ENCODE measurements at places on chromosomes 7 and 10.

- DNase-seq: peak; percentile 62
These were observed 21.6 kb upstream of the LIMK1 start for GRCh38 chr7:74061840-74062539.

- no peak for DNase-seq
These were observed 91.9 kb upstream of the PIK3CG start for GRCh38 chr7:106773228-106773627.

DNA sequence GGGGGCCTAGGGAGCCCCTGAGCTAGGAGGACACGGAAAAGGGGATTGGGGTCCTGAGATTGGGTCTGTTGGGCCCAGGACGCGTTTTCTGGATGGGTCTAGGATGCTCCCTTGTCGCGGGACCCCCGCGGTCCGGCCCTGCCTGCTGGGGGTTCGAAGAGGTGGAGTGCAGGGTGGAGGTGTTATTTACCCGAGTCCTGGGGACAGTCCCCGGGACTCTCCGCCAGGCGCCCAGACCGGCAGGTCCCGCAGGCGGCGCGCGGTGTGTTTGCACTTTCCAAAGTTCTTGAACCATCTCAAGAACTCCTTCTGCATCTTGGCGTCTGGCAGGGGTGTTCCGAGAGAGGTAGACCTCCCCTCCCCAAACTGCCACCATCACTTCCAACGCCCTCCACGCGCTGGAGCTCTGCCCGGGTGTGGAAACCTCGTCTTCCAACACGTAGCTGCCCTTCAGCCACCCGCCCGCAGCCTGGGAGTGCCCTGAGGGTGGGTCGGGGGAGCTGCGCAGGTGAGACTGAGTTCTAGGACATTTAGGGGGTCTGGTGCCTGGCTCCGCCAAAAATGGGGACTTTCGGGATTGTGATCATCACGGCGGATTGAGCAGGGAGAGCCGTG lies 569 bp downstream of the CAV1 start:
- DNase-seq: no peak

- no peak for DNase-seq
These were observed 131.7 kb downstream of the SLC16A9 start for GRCh38 chr10:59577984-59578383.

GRCh38 chr10:79380125-79380945 lies 33.1 kb downstream of the PPIF start:
- no peak for DNase-seq

DNA sequence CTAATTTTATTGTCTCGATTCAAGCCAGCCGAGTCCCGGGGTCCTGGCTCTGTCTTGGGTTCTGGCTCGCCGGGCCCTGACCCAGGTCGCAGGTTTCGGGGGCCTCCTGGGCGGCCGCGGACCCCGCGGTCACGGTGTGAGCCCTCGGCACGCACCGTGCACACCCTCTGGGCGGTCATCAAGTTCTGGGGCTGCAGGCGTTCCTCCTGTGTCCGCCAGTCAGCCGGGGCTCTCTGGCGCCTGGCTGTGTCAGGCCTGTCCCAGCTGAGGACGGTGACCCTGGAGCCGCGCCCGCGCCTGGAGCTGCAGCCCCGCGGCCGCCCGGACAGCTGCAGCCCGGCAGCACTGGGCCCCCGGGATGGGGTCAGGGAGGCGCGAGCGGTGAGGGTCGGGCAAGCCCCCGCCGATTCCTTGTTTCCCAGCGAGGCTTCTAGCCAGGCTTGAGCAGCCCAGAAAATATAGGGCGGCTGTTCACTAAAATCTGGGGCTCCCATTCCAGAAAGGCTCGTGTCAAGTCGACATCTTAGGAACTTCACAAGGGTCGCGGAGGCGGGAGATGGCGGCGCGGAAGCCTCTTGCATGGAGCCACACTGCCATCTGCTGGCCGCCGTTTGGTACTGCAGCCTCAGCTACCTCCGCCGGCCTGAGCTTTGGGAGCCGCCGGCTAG lies 4.2 kb upstream of the HOXA7 start:
- peak; percentile 88 for DNase-seq

DNA sequence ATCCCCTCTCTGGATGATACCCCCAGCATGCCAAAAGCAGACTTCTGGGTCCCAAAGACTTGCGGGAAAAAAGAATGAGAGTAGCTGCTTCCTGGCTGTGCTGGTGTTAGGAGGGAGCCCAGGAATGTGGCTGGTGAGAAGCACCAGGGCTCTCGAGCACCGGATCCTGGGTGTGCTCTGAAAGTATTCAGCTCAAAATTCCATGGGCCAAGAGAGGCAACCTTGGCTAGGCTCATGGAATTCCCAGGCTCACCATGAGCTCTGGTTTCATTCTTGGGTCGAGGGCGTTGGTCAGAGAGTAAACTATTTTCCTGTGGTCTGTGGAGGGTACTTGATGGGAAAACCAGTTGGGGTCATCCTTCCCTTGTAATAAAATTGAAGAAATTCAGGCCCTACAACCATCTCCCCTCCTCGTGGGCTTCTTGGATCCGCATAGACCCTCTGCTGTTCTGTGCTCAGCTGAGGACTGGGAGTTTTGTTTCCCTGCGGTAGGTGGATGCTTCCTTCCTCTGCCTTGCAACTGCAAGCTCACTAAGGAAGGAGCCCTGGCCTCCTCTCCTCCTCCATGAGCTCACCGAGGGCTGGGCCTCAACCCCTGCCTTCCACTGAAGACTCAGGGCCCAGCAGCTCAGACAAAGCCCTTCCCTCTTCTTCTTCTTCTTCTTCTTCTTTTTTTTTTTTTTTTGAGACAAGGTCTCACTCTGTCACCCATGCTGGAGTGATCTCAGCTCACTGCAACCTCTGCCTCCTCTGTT lies 34.5 kb upstream of the AQP1 start:
- DNase-seq: no peak

DNA sequence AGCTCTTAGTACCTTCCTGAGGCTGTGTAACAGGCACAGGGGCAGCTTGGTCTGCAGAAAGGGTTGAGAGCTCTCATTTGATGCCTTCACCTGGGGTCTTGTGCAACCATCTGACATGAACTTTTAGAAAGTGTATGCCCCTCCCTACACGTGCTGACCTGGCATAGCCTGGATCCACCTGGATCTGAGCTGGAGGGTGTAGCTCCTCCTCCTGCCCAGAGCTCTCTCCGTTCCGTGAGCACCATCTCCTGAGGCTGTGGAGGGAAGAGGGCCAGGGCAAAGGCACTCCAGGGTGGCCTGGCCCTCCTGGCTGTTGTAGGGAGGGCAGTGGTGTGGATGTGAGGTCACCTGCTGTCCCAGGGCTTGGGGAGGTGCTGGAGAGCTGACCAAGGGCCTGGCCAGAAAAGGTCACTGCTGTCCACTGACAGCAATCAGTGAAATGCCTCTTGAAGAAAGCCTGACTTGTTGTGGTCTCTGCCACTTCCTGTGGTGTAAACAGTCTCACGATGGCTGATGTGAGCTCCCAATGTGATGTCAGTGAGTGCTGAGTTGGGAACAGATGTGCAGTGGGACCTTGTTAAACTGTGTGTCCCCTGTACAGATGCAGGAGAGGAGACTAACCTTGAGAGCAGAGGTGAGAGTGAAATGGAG lies 23.0 kb downstream of the AMZ1 start:
- no peak for DNase-seq

- no peak for DNase-seq
These were observed 5.5 kb downstream of the PTPRN2 start for GRCh38 chr7:158582089-158582456.

DNA sequence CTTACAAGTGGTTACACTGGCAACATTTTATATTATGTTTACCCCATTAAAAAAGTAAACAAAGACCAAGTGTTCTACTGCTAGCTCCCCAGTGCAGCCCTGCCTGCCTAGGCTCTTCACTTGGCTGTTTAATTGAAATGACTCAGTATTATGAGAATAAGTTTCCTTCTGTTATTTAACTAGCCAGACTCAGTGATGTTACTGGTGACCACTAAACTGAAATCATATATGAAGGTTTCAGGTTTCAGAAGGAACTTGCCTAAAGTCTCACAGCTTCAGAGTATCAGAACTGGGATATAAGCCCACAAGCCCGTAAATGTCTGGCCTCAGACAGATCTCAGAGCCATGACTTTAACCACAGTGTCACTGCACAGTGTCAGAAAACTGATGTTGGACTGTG lies 66.8 kb upstream of the EXOC4 start:
- DNase-seq: no peak

DNA sequence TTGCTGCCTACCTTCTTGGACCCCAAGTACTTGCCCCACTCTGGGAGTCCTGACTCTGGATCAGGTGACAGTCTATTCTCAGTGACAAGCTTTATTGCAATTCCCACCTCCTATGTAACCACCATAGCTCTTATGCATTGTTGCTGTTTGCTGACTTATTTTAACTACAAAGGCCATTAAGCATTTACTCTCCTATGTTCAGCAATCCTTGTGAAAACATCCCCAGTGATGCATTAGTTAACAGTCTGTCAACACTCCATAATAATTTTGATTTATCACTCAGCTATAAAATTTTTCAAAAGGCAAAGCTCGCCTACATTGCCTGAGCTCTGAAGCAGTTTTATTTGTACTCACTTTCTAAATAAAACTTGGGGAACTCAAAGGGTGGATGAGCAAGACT lies 871.8 kb upstream of the SORCS1 start:
- no peak for DNase-seq

DNA sequence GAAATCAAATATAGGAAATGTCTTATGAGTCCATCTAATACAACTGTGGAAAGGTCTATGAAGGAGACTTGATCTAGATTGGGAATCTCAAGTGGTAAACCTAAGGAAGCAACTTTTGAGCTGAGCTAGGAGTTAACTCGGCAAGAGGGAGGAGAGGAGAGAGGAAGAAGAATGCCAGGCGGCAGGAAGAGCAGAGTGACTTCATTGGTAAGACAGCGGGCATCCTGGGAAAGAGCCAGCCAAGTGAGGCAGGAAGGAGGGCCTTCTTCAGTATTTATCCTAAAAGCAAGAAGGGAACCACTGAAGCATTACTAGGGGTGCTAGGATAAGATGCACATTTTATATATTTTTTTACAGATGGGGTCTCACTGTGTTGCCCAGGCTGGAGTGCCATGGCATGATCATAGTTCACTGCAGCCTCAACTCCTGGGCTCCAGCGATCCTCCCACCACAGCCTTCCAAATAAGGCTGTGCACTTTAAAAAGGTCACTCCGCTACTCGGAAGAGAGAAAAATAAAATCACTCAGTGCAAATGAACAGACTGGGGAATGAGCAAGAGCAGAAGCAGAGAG lies 2.0 kb downstream of the BCL7B start:
- DNase-seq: no peak

DNA sequence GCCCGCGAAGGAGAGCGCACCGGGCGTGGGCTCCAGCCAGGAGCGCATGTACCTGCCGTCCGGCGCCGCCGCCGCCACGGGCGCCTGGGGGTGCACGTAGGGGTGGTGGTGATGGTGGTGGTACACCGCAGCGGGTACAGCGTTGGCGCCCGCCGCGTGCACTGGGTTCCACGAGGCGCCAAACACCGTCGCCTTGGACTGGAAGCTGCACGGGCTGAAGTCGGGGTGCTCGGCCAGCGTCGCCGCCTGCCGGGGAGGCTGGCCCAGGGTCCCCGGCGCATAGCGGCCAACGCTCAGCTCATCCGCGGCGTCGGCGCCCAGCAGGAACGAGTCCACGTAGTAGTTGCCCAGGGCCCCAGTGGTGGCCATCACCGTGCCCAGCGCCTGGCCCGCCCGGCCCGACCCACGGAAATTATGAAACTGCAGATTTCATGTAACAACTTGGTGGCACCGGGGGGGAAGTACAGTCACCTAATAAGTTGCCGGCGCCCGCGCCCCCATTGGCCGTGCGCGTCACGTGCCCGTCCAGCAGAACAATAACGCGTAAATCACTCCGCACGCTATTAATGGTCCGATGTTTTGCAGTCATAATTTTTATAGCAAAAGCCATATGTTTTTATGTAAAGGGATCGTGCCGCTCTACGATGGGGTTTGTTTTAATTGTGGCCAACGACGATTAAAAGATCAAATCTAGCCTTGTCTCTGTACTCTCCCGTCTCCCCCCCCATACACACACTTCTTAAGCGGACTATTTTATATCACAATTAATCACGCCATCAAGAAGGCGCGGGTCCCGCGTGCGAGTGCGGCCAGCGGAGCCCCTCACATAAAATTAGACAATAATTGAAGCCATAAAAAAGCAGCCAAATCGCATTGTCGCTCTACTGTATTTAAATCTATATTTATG lies at the start of gene HOXA9:
HOXA9 (minus strand) TSS at position 449 of the 907 bp plus-strand sequence; CDS start at position 369, 80 bp downstream.
- DNase-seq: no peak

GRCh38 chr7:80244206-80244916 lies 109.7 kb downstream of the GNAI1 start:
- DNase-seq: no peak

Data from stimulated activated CD8-positive, alpha-beta memory T cell treated with anti-CD3 and anti-CD28 coated beads, Interleukin-4, amount 100 ng/mL, for 4 hours (primary cell).